Heart right ventricle (tissue), 16 donors: ENCODE measurements at places on chromosomes 11 and 22. TPM values are rescaled to one million over a fixed set of nuclear protein-coding genes. Genes with fewer than 3 reads are reported as not detected.

GRCh38 chr22:19203834-19204233, 25.3 kb upstream of the SLC25A1 start:
- no peak for DNase-seq

DNA sequence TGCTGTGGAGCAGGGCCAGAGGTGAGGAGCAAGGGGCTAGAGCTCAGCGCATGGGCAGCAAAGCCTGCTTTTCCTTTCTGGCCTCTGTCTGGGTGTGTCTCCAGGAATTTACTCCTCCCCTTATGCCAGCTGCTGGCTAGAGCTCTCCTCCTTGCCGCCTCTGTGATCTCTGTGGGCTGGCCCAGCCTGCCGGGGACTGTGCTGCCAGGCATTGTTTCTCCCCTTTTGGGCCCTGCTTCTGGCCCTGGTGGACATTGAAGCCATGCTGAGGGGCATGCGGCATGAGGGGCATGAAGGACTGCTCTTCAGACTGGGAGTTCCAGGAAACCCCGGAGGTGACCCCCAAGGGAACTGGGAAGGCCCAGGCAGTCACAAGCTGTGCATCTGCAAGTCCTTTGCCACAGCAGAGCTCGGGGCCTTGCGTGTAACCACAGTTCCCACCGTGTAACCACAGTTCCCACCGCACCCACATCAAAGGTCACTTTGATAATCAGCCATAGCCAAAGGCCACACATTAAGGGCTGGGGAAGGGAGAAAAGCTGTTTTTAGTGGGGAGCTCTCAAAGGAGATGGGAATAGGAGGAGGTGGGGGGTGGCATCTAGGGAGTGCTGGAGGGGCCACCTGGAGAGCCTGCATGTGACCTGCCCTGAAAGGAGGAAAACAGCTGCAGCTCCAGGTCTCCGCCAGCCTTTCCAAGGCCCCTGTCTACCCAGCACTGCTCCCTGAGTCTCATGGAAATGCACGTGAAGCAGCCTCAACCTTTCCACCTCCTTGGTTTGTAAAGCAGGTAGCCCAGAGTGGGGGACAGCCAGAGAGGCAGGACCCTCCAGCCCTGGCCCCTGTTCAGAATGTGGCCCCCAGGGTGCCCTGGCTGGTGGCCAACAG, 62.3 kb downstream of the PPFIBP2 start:
- DNase-seq: peak; percentile 37

GRCh38 chr11:7904917-7905316, 26.2 kb downstream of the OR10A6 start:
- no peak for DNase-seq

- no peak for DNase-seq
Measured at GRCh38 chr11:72233056-72233772, 8.6 kb downstream of the INPPL1 start.

GRCh38 chr11:35463331-35463751, 44.0 kb upstream of the SLC1A2 start:
- no peak for DNase-seq

- DNase-seq: peak; percentile 61
Measured at GRCh38 chr11:65468874-65469333, 29.9 kb upstream of the MALAT1 start.

DNA sequence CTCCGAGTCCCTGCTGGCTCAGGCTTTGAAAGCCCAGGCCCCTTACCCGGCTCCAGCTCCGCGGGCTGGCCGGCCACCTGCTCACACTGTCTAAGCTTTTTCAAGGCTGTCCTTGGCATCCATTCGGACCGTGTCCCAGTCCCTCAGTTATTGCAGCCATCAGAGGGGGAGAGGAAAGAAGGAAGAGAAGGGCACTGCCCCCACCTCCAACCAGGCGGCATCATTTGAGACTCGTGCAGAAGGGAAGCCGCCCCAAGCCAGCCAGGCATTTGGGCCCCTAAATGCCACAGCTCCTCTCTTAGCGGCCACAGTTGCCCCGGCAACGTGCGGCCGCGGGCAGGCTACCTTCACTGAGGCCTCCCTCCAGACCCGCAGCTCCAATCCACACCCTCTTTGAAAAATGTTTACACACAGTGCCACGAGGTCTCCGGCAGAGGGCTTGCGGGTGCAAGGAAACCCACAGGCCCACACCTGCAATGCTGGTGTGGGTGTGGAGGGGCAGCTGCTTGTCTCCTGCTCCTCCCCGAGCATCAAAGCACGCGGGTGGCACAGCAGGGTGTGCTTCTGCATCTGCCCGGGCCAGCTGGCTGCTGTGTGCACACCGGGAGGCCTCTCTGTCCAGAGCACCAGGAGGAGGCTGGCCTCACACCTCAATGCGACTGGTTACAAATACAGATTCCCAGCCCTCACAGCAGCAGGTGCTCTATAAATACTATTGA, 124.4 kb downstream of the CTTN start:
- DNase-seq: no peak

Gene FRMD8
- 12.9 TPM for polyA plus RNA-seq

- no peak for DNase-seq
Measured at GRCh38 chr11:75248924-75249256, 8.3 kb downstream of the TPBGL start.

DNA sequence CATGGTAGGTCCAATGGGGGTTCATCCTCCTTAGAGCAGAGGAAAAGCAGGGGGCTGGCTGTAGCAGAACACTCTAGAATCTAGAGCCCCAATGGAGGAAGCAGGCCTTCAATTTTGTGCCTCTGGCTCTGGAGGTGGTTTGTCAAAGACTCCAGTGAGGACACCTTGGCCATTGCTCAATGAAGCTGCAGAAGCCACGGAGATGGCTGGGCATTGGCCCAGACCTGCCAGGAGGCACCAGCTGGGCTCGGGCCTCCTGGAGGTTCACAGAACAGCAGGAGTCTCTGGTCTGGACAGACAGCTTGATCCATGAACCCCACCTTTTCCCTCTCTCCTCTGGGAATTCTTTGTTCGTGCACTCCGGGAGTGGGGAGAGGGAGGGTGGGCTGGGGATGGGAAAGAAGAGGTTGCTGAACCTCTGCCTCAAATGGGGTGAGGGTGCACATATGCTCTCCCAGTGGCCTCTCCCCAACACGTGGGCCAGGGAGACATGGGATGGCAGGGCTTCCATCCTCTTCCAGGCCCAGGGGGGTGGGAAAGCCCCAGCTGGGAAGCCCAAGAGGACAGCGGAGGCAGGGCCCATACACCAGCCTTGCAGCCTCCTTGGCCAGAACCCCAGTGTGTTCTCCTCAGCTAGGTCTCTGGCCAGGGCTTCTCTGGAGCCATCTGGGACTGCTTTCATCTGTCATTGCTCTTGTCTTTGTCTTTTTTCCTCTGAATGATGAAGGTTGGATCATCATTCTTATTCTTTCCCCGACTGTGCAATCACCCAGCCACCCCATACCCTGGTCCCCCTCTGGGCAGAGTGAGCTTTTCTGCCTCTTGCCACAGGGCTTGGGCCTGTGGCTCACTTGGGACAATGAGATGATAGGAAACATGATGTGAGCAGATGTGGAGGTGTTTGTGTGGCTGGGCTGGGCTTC, 1019.4 kb downstream of the BRD1 start:
- DNase-seq: no peak

GRCh38 chr22:45423524-45423923, 10.0 kb downstream of the RIBC2 start:
- DNase-seq: no peak

Gene FREY1
- polyA plus RNA-seq: 0.22 TPM

DNA sequence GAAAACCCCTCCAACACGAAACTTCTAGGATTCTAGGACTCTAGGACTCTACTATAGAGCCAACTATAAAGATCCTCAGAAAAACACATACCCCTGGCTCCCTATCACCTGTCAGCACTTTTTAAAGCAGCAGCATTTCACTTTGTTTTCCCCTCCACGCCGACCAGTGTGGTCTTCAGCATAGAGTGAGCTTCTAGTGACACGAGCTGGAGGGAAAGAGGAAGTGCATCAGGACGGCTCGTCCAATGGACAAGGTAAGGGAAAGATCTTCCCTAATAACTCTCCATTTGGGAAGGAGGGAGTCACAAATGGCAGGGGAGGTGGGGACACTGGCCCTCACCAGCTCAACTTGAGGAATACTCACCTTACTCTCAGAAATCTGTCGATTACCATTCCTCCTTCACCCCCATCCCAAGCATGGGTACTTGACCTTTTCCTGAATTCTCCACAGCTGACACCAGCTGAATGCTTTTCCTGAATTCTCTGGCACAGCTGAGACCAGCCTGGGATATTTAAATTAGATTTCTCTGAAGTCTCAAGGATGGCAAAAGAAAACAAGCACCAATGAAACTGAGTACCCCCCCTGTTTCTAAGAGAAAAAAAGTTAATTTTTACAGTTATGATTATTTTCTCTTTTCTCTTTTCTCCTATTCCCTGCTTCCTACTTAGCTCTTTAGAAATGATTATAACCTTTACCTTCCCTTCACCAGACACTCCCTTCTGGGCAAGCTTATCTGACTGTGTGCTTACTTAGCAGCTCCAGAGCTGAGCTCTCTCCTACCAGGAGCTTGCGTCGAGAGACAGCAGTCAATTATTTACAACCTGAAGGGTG, 33.3 kb upstream of the NNMT start:
- peak; percentile 43 for DNase-seq

GRCh38 chr22:17997456-17997855, 26.9 kb downstream of the MICAL3 start:
- DNase-seq: no peak

Gene TSKU
- polyA plus RNA-seq: 6.6 TPM

Gene DNAJB7
- polyA plus RNA-seq: not detected

GRCh38 chr11:86773513-86774252, 26.7 kb upstream of the PRSS23 start:
- DNase-seq: no peak

GRCh38 chr11:125504580-125504979, 8.5 kb upstream of the FEZ1 start:
- no peak for DNase-seq

GRCh38 chr11:14320020-14320419, 39.0 kb downstream of the RRAS2 start:
- no peak for DNase-seq

GRCh38 chr11:31956310-31956709, 134.6 kb upstream of the RCN1 start:
- DNase-seq: no peak

- DNase-seq: no peak
Measured at GRCh38 chr11:123838199-123838598, 32.0 kb upstream of the OR6M1 start.

DNA sequence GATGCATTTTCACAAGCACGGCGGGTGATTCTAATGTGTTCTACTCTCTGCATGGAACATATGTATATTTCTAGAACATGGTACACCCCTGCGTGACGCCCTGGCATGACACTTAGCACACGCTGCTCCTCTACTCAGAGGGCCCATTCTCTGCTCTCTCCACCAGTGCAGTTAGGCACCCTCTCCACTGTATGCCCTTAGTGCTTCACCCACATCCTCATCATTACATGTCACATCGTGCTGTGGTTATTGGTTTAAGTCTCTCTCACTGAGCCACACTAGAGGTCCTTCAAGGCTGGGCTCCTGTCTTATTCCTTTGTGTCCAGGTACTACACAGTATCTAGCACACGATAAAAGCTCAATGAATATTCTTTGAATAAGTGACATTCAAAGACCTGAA, 16.7 kb downstream of the TMPRSS13 start:
- DNase-seq: no peak

Gene PTPN5
- 4.4 TPM for polyA plus RNA-seq

GRCh38 chr22:19889951-19890350, 35.3 kb upstream of the GNB1L start:
- no peak for DNase-seq

DNA sequence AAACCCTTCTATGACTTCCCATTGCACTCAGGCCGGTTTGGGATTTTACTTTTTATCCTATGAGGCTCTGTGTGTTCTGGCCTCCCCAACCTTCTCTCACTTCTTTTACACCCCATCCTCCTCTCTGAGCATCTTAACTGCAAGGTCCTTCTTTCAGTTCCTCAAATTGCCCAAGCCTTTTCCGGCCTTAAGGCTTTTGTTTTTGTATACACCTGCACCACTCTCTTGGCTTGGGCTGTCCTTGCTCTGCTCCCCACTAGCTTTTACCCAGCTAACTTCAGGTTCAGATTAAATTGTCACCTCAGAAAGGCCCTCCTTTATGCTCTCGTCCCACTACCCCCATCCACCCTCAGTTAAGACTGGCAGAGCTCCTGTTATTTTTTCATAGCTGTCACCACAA, 55.5 kb downstream of the FAM83F start:
- DNase-seq: no peak

DNA sequence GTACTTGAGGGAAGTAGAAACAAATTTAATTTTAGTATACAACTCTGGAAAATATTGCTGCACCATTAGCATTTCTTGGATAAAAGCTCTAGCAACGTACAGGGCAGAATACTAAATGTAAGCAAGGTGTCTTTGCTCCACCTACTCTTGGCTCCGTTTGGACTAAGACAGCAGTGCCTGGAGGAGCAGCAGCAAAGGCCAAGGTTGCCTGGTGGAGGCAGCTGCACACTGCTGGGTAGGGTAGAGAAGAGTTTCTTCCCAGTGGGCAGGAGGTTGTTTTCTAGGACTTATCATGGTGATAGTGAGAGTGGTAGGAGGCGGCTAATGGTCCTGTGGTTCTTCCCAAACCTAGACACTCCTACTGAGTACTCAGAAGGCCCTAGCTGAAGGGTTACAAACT, 2.2 kb upstream of the OR8D4 start:
- no peak for DNase-seq

Gene KLHDC7B
- 0.10 TPM for polyA plus RNA-seq

GRCh38 chr22:31321421-31321820, 24.7 kb downstream of the PATZ1 start:
- DNase-seq: no peak

GRCh38 chr11:131138731-131139130, 222.5 kb upstream of the SNX19 start:
- DNase-seq: no peak

GRCh38 chr22:24984122-24984521, 31.6 kb downstream of the KIAA1671 start:
- DNase-seq: no peak

DNA sequence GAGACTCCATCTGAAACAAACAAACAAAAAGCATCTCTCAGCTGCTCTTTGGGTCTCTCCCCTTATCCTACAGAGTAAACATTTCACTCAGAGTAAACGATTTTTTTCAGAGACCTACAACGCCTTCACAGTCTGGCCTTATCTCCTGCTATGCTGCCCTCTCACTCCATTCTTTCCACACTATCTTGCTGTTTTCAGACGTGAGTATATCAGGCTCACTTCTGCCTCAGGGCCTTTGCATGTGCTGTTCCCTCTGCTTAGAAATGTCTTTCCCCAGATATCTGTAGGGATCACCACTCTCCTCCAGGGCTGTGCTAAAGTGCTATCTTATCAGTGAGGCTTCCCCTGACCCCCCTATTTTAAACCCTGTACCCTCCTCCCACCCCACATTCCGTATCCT, 6.5 kb downstream of the RIBC2 start:
- DNase-seq: no peak

GRCh38 chr11:134988495-134988894, 576.5 kb upstream of the B3GAT1 start:
- no peak for DNase-seq

Gene SLC22A12
- not detected for polyA plus RNA-seq

GRCh38 chr22:45640291-45640940, 31.2 kb upstream of the ATXN10 start:
- DNase-seq: no peak

Gene AMOTL1
- 8.3 TPM for polyA plus RNA-seq

- DNase-seq: no peak
Measured at GRCh38 chr11:43377389-43377788, 18.7 kb downstream of the TTC17 start.
